Right renal pelvis (tissue), 4 donors: ENCODE measurements at places on chromosomes 3 and 15. TPM values are rescaled to one million over a fixed set of nuclear protein-coding genes. Genes with fewer than 3 reads are reported as not detected.

GRCh38 chr3:167102071-167102470 is 278.0 kb downstream of the ZBBX start:
- DNase-seq: no peak

DNA sequence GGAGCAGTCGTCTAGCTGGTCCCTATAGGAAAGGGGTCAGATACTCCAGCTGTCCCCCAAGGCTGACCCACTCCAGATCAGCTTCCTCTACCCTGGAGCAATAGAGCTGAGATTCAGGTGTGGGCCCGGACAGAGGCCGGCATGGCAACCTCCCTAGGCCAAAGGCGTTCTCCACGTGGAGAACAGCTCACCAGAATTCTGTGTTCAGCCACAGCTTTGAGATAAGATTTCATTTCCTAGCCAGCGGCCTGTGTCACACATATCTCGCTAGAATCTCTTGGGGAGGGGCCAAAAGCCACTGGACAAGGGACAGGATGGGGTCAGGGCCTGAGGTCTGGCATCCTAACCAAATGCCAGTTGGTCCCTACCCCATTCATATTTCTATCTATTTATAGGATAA is 20.1 kb downstream of the SRGAP3 start:
- DNase-seq: no peak

GRCh38 chr3:38722781-38723568 is 73.5 kb upstream of the SCN5A start:
- no peak for DNase-seq

DNA sequence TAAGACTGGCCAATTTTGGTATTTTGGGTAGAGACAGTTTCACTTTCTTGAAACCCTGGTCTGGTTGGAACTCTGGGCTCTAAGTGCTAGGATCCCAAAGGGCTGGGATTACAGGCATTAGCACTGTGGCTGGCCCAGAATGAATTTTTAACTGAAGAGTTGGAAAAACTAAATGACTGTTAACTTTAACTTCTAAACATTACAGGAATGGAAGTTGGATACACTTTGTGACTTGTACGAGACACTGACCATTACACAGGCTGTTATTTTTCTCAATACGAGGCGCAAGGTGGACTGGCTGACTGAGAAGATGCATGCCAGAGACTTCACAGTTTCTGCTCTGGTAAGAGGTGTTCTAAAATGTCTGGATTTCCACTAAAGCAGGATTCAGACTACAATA is 3.5 kb downstream of the EIF4A2 start:
- no peak for DNase-seq

GRCh38 chr3:168467115-168467714 is 371.5 kb upstream of the GOLIM4 start:
- DNase-seq: peak; percentile 10

GRCh38 chr3:94070341-94070911 is 7.6 kb downstream of the NSUN3 start:
- DNase-seq: no peak

GRCh38 chr15:84836844-84837243 is 19.7 kb downstream of the ALPK3 start:
- no peak for DNase-seq

The CP gene
- 0.87 TPM for polyA plus RNA-seq

- no peak for DNase-seq
These were observed 18.8 kb downstream of the LEO1 start for GRCh38 chr15:51952805-51953204.

DNA sequence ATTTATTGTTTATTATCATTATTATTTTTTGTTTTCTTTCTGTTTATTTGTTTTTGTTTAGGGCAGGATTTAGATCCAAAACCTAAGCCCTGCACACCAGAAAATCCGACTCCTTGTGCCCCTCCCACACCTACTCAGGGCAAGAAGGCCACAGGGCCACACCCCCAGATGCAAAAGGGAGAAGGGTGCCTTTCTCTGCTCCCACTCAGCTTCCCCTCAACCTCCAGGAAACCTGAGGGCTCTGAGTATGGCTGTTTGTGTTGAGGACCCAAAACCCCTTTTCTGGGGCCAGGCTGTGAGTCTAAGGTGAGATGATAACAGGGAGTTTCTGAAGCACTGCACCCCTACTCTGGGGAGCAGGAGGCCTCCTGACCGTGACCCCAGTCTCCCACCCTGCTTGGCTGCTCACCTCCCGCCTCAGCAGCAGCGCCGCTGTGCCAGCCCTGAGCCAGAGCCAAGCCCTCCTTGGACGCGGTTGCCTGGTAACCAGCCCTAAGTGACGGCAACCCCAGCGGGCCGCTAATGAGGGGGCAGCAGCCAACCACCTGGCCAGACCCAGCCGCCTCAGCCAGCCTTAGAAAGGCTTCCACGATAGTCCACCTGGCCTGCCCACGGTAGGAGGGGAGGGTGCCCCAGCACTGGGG is 6.4 kb upstream of the C15orf39 start:
- no peak for DNase-seq

The SLC12A1 gene
- polyA plus RNA-seq: 346 TPM

- DNase-seq: peak; percentile 70
These were observed 5.1 kb upstream of the SEMA7A start for GRCh38 chr15:74438721-74439316.

GRCh38 chr3:29171043-29171990 is 109.6 kb upstream of the RBMS3 start:
- DNase-seq: no peak

GRCh38 chr3:20142517-20142916 is 43.5 kb downstream of the SGO1 start:
- no peak for DNase-seq

GRCh38 chr15:79099692-79100091 is 9.1 kb upstream of the RASGRF1 start:
- DNase-seq: no peak

The ANKRD34C gene
- 0.09 TPM for polyA plus RNA-seq

GRCh38 chr15:91338766-91339165 is 238.7 kb downstream of the SV2B start:
- peak; percentile 61 for DNase-seq

DNA sequence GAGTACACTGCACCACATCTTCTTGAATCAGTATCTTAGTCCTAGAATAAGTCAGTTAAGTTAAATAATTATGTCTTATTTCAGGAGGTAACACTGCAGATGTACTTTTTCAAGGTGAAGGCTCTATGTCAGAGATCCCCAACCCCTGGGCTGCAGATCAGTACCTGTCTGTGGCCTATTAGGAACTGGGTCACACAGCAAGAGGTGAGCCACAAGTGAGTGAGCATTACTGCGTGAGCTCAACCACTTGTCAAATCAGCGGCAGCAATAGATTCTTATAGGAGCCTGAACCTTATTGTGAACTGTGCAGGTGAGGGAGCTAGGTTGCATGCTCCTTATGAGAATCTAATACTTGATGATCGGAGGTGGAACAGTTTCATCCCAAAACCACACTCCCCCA is 851.9 kb upstream of the ALCAM start:
- no peak for DNase-seq

GRCh38 chr3:168952551-168952950 is 711.0 kb downstream of the MECOM start:
- DNase-seq: no peak

DNA sequence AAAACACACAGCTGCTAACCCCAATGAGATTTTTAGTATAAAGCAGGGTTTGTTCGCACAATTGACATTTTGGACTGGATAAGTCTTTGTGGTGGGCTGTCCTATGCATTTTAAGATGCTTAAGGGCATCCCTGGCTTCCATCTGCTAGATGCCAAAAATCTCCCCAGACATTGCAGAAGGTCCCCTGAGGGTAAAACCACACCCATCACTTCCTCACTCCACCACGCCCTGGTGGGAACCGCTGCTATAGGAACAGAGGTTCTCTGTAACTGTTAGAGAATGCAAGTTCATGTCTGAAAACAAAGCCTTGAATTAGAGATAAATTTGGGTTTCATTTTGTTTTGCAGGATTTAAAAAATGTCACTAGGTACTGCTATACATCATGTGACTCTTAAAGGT is 67.7 kb downstream of the ARHGEF26 start:
- no peak for DNase-seq

- no peak for DNase-seq
These were observed 52.1 kb downstream of the TGFBR2 start for GRCh38 chr3:30658328-30659052.
